ENCODE measurements at places on chromosomes 4 and X.

- DNase-seq = no peak
Observed at GRCh38 chrX:100417681-100418080, 7.6 kb upstream of the PCDH19 start.

DNA sequence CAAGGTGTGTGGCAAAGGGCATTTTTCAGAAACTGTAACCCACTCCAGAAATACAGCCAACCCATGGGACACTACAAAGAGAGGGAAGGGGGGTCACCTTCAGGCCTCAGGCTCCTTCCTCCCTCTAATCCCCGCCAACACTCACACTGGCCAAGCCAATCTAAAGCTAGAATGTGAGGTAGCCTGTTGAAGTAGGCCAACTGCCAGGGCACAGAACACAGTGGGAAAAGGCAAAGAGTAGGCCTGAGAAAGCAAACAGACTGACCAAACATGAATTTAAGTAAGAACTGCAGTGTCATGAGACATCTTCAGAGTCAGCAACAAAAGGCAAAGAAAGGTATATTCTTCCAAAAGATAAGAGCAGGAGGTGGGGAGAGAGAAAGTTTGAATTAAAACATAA is 289.0 kb downstream of the HNRNPD start:
- DNase-seq = no peak

DNA sequence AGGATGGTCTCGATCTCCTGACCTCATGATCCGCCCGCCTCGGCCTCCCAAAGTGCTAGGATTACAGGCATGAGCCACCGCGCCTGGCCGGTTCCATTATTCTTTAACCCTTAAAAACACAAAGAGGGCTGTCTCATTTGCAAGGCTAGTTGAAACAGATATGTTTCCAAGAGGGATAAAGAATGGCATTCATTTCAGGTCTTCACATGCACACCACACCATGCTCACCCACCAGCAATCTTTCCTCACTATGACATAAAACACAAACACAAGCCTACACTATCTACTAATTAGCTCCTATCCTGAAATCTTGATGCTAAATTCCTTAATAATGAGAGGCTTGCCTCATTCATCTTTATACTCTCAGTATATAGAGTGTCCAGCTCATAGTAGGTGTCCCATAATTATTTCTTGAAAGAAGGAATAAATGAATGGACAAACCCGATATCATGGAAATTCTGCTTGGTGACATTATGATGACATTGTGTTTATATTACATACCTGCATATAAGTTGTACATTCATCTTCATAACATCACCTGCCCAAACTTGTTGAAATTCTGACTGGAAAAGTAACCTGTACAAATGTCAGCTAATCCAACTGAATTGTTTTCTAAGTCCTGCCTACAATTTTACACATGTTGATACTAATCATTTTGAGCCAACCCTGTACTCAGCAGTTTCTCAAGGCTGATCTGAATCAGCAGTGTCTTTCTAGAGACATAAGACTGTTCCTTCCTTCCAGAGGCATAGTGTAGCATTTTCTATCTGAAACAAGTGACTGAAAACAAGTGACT is 408.5 kb downstream of the KLHL13 start:
- no peak for DNase-seq

DNA sequence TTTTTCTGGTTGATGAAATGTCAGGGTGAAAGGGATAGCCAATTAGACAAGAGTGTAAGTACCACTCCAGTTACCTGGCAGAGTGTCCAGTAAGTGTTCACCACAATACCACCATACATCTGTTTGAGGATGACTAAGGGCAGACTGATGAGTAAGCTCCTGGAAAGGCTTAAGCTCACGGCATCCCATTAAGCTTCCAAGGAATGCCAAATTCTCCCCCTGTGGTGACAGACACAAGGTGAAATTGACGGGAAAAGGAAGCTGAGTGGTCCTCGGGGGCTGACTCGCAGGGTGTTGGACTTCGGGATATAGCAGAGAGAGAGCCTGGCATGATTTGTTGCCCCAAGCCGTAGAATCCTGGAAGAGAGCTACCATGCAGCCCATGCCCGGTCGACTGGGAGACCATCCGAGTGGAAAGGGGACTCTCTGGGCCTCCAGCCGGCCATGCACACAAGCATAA is 7.6 kb upstream of the BST1 start:
- DNase-seq = peak; percentile 99

DNA sequence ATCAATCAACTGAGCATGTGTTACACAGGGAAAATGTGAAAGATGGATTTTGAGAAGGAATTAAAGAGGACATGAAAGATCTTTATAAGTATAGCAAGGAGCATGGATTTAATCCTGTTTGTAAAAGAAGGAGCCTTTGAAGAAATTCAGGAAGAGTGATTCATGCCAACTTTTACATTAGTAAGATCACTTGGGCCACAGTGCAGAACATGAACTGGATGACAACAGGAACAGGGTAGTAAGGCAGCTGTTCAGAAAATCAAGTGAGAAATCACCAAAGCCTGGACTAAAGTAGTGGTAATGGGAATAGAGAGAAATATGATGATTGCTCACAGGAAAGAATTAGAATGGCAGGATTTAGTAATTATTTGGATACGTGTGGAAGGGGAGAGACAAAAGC is 265.7 kb upstream of the PCDH7 start:
- DNase-seq = no peak

- DNase-seq = no peak
Observed at GRCh38 chr4:188196134-188196735, 57.0 kb downstream of the TRIML1 start.
